LHCN-M2 (cell line): ENCODE measurements at places on chromosomes 5 and 9. TPM values are rescaled to one million over a fixed set of nuclear protein-coding genes. Genes with fewer than 3 reads are reported as not detected.

The APBA1 gene
- 3.1 TPM in 2 replicates for total RNA-seq

- DNase-seq = peak; percentile 46
These were observed 110.2 kb downstream of the MLLT3 start for GRCh38 chr9:20512106-20512505.

The SPINK13 gene
- not detected in 2 replicates for total RNA-seq

The LCN15 gene
- total RNA-seq = not detected in 2 replicates

The SH3PXD2B gene
- 23.1 and 25.9 TPM in 2 replicates for total RNA-seq

GRCh38 chr5:73786043-73786831 is 160.2 kb downstream of the ARHGEF28 start:
- no peak for DNase-seq

DNA sequence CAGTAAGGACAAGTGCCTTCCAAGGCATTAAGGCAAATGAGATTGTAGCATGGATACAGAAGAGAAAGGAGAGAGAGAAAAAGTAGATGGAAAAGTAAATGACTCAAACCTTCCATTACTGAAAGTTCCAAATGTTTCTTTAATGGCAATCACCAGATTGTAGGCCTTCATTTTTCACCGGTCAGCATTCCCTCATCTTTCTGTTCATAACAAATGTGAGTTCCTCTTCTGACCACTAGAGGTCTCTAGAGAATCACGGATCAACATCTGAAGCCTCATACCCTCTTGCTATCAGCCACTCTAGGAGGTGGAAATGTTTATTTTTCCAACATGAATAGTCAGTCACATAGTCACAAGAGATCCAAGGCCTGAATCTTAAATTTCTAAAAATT is 73.6 kb upstream of the RPS23 start:
- DNase-seq = peak; percentile 76

GRCh38 chr5:145818604-145819003 is 16.5 kb downstream of the PRELID2 start:
- DNase-seq = no peak

DNA sequence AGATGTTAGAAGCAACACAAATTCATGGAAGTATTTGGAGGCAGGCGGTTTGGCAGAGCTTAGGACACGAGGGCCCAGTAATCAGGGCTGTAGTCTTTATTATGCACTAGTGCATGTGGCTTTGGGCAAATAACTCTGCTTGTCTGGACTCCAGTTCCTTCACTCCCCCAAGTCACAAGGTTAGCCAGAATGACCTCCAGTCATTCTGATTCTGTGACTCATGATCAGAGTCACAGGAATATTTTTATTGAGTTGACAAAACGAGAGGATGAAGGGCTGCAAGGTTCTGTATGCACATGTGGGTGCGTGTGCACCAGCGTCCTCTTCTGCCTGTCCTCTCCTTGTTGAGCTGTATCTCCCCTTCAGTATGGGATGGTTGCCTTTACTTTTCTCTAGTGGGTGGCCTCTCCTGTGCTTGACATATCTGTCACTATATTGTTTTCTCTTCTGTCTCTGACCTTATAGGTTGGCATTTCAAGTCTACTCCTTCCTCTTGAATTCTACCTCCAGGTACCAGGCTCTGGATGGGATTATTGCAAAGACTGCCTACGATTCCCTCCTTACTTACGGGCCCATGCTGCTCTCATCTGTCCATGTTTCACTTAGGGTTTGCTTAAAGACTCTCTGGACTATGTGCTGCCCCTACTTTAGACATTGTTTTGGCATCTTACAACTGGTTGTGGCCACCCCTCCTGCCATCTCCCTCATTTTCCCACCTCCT is 94.6 kb downstream of the KDM4C start:
- peak; percentile 67 for DNase-seq

- no peak for DNase-seq
These were observed 470.6 kb downstream of the TUSC1 start for GRCh38 chr9:25207402-25208195.

DNA sequence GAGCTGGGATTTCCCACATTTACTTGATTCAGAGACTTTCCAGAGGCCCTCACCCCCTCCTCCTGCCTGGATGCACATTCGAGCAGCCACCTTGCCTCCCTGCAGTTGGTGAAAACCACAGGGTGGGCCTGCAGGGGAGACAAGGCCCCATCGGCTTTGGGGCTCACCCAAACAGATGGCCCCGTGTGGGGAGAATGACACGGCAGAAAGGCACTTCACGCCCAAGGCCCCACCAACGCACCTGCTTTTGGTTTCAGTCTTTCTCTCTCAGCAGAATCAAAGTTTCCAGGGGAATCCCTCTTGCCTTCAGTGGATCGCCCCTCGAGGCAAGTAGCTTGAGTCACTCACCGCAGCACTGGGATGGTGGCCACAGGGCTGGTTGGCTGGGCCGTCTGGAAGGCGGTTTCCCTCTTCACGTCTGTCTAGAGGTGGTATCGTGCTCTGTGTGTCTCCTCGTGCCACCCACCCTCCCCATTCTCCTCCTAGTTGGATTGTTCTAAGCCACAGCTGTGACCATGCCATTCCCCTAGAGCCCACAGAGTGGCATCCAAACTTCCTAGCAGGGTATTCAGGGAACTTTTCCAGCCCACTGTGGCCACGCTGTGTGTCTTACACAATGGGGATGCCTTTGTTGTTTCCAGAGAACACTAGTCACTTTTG is 31.8 kb downstream of the SEC61B start:
- peak; percentile 51 for DNase-seq

DNA sequence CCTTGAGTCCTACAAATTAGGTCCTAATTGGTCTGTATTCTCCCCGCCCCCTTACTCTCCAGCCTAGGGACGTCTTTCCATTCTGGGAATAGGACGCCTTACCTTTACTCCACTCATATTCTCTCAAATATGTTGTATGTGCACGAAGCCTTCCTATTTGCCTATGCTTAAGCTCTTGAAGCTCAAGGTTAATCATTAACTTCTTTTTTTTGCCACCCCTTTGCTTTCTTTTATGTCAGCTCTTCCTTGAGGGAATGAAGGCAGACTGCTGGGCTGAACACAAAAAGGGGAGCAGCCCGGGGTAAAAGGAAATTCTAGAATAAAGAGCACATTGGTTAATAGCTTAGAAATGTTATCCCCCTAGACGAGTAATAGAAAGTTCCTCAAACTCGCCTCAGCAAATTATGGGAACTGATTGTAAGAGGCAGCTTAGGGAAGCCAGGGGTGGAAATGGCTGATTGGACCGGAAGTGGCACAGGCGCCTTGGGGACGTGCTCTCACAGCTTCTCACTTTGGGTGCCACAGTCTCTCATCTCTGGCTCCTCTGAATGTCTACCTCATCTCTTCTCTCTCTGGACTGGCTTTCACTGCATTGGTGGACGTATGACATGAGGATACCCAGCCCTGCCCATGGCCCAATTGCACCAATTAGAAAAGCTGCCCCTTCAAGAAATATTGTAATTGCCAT is 122.3 kb upstream of the IL12B start:
- DNase-seq = no peak

- peak; percentile 83 for DNase-seq
These were observed 51.0 kb downstream of the PTPDC1 start for GRCh38 chr9:94135222-94135621.

GRCh38 chr5:146770980-146771379 is 107.6 kb downstream of the PPP2R2B start:
- DNase-seq = no peak

GRCh38 chr5:133357758-133358157 is 254.6 kb downstream of the FSTL4 start:
- DNase-seq = no peak

The CMBL gene
- 2.9 and 4.0 TPM in 2 replicates for total RNA-seq

The SLC6A19 gene
- not detected in 2 replicates for total RNA-seq

GRCh38 chr5:94362857-94363256 is 255.5 kb downstream of the KIAA0825 start:
- no peak for DNase-seq

- peak; percentile 68 for DNase-seq
These were observed 37.4 kb downstream of the PIK3R1 start for GRCh38 chr5:68252673-68253623.

DNA sequence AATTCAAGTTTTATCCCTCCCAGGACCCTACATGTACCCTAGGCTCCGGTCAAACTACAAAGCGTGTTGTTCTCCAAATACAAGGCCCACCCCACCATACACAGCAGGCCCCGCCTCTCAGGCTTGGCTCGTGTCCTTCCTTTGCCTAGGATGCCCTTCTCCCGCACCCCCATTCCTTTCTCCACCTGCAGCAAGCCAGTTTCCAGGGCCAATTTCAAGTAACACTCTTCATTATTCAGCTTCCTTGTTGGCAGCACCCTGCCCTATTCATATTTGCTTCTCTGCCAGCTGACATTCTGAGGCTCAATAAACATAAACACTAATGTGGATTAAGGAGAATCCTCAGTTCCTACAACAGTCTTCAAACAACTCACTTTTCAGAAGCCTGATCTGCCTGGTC is 31.7 kb downstream of the EPB41L4B start:
- DNase-seq = no peak

- DNase-seq = peak; percentile 91
These were observed 18.5 kb downstream of the DDX31 start for GRCh38 chr9:132651259-132651658.

The NEURL1B gene
- 12.3 and 14.6 TPM in 2 replicates for total RNA-seq

The GLRA1 gene
- total RNA-seq = not detected in 2 replicates

- peak; percentile 95 for DNase-seq
These were observed 214.7 kb downstream of the GAS1 start for GRCh38 chr9:86732514-86733171.

DNA sequence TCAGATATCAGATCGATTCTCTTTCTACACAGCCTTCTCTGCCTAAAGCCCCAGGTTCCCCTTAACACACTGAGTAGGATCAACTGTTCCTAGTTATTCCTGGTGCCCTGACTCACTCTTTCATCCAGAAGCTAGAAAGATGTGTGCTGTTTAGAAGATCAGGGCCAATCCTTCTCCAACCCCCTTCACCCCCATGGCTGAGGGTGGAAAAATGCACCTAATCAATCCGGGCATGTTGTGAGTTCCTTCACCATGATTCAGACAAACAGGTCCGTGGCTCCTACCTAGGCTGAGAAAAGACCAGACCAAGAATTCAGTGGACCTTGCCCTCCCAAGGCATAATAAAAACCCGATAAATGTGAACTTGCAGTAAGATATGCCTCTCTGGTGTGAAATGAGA is 85.4 kb upstream of the EQTN start:
- no peak for DNase-seq

DNA sequence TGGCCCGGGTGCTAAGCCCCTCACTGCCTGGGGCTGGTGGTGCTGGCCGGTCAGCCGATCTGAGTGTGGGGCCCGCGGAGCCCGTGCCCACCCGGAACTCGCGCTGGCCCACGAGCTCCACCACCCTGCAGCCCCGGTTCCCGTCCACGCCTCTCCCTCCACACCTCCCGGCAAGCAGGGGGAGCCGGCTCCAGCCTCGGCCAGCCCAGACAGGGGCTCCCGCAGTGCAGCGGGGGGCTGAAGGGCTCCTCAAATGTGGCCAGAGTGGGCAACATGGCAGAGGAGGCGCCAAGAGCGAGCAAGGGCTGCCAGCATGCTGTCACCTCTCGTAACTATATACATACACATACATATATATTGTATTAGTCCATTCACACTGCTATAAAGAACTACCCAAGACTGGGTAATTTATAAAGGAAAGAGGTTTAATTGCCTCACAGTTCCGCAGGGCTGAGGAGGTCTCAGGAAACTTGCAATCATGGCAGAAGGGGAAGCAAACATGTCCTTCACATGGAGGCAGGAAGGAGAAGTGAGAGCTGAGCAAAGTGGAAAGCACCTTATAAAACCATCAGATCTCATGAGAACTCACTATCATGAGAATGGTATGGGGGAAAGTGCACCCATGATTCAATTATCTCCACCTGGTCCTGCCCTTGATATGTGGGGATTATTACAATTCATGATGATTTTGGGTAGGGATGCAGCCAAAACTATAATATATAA is 56.8 kb downstream of the LIX1 start:
- DNase-seq = no peak

- DNase-seq = no peak
These were observed 205.7 kb upstream of the PUM3 start for GRCh38 chr9:3049636-3050035.

DNA sequence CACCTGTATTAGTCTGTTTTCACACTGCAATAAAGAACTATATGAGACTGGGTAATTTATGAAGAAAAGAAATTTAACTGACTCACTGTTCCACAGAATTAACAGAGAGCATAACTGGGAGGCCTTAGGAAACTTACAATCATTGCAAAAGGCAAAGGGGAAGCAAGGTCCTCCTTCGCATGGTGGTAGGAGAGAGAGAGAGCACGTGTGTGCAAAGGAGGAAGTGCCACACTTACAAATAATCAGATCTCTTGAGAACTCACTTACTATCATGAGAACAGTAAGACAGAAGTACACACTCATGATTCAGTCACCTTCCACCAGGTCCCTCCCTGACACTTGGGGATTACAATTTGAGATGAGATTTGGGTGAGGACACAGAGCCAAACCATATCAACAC is 258.7 kb downstream of the TRIM32 start:
- no peak for DNase-seq

The PCDHB9 gene
- total RNA-seq = 2.8 and 3.1 TPM in 2 replicates

DNA sequence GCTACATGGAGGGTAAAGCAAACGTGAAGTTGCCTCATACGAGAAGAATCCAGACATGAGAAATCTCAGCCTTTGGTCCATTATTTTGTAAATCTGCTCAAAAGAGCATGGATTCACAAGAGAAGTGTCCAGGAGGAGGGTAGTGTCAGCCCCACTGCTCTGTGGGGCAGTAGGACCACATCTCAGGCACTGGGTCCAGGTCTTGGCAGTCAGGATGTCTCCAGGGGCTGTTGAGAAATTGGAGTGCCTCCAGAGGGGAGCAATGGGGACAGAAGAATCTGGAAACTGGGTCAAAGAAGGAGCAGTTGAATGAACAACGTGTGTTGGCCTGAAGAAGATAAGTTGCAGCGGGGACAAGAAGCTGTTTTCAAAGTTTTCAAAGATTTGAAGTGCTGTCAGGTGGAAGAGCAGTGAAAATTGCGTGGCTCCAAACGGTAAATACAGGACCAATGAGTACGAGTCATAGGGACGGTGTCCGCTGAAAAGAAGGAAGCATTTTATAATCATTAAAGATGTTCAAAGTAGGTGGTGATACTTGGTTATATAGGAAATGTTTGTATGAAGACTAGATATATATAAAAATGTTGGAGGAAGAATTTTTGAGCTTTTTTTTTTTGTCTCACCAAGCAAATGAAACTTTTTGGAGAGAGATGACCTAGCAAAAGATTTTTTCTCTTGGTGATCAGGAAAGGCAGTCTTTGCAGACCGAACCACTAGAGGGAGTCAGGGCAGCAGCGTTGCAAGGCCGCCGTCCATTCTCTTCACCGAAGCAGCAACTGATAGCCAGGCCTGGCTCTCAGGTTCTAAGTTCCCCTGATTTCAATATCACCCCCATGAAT is 57.1 kb upstream of the ZBED3 start:
- peak; percentile 56 for DNase-seq

DNA sequence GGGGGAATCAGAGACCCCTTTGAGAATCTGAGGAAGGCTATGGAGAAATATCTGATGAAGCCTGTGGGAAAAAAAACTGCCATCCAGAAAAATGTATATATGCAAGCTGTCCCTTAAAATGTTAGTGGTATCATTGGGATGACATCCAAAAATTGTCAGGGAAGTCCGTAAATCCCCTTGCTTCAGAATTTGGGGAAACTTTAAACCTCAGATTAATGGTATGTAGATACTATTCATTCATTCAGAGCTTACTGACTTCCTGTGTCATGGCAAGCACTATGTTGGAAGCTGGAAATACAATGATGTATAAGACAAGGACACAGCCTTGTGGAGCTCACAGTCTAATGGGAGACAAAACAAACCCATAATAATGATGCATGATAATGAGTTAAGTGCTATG is 10.9 kb upstream of the MOB3B start:
- no peak for DNase-seq

- DNase-seq = no peak
These were observed 10.5 kb downstream of the GRAMD2B start for GRCh38 chr5:126433701-126434100.

- no peak for DNase-seq
These were observed 42.1 kb upstream of the EEIG1 start for GRCh38 chr9:128022886-128023285.
